ENCODE measurements at places on chromosomes 11 and 22. TPM values are rescaled to one million over a fixed set of nuclear protein-coding genes. Genes with fewer than 3 reads are reported as not detected.
A peak's percentile ranks its signal among the peaks of the same experiment; 100 is the strongest.

DNA sequence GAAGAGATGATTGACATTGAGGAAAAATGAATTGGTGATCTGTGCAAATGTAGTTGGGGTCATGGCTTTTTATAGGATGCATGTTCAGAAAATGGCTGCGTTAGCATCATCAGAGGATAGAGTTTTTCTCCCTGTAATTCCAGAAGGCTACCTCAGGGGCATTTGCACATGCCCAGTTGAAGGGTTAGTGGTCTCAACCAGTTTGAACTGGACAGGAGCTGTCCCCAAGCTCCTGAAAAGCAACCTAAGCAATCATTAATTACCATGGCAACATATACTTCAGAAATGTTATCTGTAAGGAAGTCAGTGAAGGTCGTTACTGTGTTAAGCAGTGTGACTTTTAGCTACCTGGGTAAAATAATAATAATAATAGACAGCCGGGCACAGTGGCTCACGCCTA lies 29.3 kb downstream of the TUG1 start:
- H3K36me3 ChIP-seq = no peaks in the 10 kb centered on the region
- peaks cover 5% of the 10 kb centered on the region for H3K4me1 ChIP-seq

BCL2L13 gene
- 27.5 TPM for total RNA-seq

DNA sequence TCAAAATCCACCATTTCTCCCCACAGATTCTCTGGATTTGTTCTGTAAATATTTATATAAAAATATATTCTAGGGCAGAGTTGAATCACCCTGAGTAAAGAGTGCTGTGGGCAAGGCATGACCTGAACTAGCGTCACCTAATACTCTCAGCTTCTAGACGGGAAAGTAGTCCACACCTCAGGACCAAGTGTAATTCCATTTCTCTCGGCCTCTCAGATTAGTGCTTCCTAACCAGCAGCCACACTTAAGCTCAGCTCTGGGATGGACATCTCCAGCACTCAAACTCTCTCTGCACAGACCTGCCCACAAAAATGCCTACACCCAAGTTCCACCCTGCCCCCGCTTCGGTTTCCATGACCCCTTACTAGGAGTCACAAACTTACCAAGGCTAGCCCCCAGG lies 5.3 kb downstream of the SPTBN2 start:
- peak overlapping the region; percentile 64 for H3K27ac ChIP-seq
- peaks cover 47% of the 10 kb centered on the region for H3K4me1 ChIP-seq
- no peak overlapping the region for H3K4me3 ChIP-seq
- H3K36me3 ChIP-seq = no peaks in the 10 kb centered on the region
- peak; percentile 35 for DNase-seq

DGAT2 gene
- total RNA-seq = 162 TPM

- H3K36me3 ChIP-seq = no peaks in the 10 kb centered on the region
- DNase-seq = peak; percentile 27
- peaks cover 5% of the 10 kb centered on the region for H3K4me1 ChIP-seq
- no peak overlapping the region for H3K4me3 ChIP-seq
Observed at GRCh38 chr11:70490723-70491558, 92.6 kb downstream of the CTTN start.

DNA sequence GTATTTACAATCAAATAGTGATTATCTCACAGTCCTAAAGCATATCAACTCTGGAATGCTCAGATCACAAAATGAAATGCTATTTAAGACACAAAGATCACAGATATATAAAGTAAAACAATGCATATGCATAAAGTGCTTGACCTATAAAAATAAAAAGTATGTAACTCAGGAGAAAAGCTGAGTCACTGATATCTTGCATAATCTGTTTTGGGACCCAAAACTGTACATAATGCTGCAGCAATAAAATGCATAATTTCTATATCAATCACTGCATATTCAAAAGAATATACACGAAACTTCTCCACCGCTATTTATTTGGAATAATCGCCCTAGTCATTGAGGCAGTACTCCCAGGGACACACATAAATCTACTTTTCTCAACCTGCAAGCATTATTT lies 34.9 kb upstream of the GRIA4 start:
- H3K27me3 ChIP-seq = no peaks in the 10 kb centered on the region
- no peak overlapping the region for H3K4me3 ChIP-seq
- DNase-seq = no peak
- no peaks in the 10 kb centered on the region for H3K4me1 ChIP-seq

DNA sequence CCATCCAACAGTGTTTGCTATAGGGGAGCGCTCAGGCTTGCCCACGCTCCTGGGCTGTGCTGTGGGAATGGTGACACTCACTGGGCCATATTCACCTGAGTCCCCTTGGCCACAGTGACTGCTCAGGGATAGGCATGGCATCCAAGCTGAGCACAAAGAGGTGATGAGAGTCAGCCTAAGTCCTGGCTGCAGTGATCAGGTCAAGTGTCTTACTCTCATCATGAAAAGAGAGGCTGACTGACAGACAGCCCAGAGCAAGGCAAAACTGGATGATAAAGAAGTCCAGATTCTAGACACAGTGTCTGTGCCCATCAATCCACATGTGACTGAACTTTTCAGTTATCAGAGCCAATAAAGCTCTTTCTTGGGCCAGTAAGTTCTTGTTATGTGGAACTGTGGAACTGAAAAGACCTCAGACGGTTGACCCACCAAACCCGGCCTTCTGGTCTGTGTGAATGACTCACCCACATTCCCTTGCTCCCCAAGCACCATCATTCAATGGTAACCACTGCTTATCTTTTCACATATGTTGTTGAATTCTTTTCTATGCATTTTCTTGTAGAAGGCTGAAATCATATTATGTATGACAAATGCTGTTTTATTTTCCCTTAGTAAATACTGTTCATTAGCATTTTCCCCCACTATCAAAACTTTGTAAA lies 43.2 kb upstream of the YPEL1 start:
- H3K4me3 ChIP-seq = no peak overlapping the region
- H3K4me1 ChIP-seq = no peaks in the 10 kb centered on the region
- DNase-seq = no peak
- no peak overlapping the region for H3K27ac ChIP-seq
- H3K27me3 ChIP-seq = no peaks in the 10 kb centered on the region

GRCh38 chr11:47572715-47573255 lies 6.0 kb downstream of the KBTBD4 start:
- H3K4me1 ChIP-seq = no peaks in the 10 kb centered on the region
- H3K27ac ChIP-seq = peak overlapping the region; percentile 13
- no peak overlapping the region for H3K4me3 ChIP-seq
- no peaks in the 10 kb centered on the region for H3K27me3 ChIP-seq
- no peak for DNase-seq
- H3K36me3 ChIP-seq = peaks cover 32% of the 10 kb centered on the region

DNA sequence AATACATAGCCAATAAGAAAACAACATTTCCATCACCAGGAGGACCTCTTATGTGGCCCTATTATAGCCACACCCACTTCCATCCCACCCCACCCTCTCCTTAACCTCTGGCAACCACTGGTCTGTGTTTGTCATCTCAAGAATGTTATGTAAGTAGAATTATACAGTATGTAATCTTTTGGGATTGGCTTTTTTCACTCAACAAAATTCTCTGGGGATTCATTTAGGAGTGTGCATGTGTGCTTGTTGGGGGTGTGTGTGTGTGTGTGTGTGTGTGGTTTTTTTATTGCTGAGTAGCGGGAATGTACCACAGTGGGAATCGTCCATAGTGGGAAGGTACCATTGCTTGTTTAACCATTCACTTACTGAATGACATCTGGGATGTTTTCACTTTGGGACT lies 5.2 kb downstream of the KCNJ5 start:
- H3K4me1 ChIP-seq = peaks cover 54% of the 10 kb centered on the region
- H3K27ac ChIP-seq = no peak overlapping the region
- H3K36me3 ChIP-seq = no peaks in the 10 kb centered on the region
- no peak overlapping the region for H3K4me3 ChIP-seq
- no peak for DNase-seq

KCNJ11 gene
- 0.93 TPM for total RNA-seq
